Cardiac septum (tissue), 1 donor: ENCODE measurements at places on chromosomes 4 and X.

- no peak for DNase-seq
These were observed 359.0 kb upstream of the ATOH1 start for GRCh38 chr4:93469560-93469959.

- DNase-seq, result no peak
These were observed 18.4 kb upstream of the SORBS2 start for GRCh38 chr4:185830263-185830994.

GRCh38 chrX:120299928-120300327 lies 11.3 kb downstream of the TMEM255A start:
- DNase-seq, result no peak

DNA sequence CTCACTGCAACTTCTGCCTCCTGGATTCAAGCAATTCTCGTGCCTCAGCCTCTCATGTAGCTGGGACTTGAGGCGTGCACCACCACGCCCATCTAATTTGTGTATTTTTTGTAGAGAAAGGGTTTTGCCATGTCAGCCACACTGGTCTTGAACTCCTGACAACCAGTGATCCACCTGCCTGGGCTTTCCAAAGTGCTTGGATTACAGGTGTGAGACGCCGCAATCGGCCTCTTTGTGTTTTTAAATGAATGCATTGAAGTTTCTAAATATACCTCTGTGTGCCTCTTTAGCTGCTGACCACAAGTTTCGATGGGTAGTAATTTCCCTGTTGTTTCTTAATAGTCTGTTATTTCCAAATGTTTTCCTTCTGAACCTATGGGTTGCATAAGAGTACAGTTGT lies 765.3 kb upstream of the GRIA3 start:
- no peak for DNase-seq

DNA sequence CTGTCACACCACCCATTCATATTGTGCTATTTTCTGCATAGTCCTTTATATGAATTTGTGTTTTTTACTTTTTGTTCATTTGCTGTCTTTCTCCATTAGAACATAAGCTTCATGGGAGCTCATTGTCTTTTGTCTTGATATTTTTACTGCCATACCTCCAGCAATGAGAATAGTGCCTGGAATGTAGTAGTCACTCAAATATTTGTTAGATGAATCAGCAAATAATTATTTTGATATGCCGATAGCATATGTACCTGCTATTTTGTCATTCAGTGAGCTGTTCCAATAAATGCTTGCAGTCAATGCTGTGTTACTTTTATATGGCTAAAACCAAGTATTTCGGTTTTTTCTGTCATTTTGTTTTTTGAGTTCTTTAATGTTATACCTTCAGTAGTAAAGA lies 43.5 kb upstream of the SLC25A31 start:
- no peak for DNase-seq
